SK-N-SH (cell line): ENCODE measurements at places on chromosomes 12 and 14. TPM values are rescaled to one million over a fixed set of nuclear protein-coding genes. Genes with fewer than 3 reads are reported as not detected.

Gene PLBD2
- polyA plus RNA-seq = 12.1 and 15.2 TPM in 2 replicates

Gene KLRF1
- polyA plus RNA-seq = not detected in 2 replicates

- H3K36me3 ChIP-seq = no peaks in the 10 kb centered on the region
- H3K27ac ChIP-seq = no peak overlapping the region
- H3K4me1 ChIP-seq = no peaks in the 10 kb centered on the region
- no peak for DNase-seq
- H3K4me3 ChIP-seq = no peak overlapping the region
These were observed 78.8 kb upstream of the EVL start for GRCh38 chr14:99986396-99986795.

DNA sequence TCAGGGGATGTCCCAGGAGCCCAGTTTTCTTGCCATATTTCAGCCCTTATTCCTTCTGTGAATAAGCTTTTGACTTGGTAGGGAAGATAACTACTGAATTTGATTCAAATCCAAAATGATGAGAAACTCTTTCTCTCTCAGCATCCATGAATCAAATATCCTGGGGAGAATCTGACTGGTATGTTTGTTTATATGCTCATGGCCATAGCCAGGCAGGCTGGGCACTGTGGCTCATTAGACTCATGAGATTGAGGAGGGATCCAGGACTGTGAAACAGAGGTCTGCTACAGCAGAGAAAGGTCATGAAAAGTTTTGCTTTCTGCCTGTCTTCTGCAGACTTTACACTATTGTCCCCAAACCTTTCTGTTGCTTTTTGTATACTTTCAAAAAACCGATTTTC, 346.4 kb upstream of the ATP2B1 start:
- H3K4me3 ChIP-seq = no peak overlapping the region
- no peaks in the 10 kb centered on the region for H3K27me3 ChIP-seq
- no peak for DNase-seq
- H3K36me3 ChIP-seq = no peaks in the 10 kb centered on the region
